AG04449 (cell line): ENCODE measurements at places on chromosomes 5 and 9.

DNA sequence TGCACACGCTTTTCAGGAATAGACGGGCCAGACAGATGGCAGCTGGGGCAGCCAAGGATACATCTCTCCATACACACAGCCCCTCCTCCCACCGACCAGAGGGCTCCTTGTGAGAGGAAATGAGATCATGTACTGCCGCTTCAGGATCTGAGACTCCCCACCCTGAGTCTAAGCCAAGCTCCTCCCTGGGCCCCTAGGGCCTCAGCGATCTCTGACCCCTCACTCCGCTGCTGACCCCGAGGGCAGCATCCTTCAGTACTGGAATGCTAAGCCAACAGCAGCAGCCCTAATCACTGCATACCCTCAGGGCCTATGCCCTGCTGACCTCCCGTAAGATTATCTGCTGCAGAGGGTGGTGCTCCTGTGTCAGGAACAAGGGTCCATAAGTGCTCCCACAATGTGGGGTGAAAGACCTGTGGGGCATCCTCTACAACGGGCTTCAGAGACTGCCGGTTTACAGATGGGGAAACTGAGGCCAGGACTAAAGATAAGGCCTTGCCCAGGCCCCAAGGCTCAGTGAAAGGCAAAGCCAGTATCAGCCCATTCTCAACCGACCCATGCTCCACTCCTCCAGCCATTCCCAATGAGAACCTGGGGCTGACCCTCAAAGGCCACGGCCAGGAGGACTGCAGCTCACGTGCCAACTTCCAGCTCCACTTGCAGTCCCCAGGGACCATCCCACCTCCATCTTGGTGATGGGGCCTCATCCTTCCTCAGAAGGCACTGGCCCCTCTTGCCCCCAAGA is 37.5 kb downstream of the BICD2 start:
- DNase-seq = no peak

DNA sequence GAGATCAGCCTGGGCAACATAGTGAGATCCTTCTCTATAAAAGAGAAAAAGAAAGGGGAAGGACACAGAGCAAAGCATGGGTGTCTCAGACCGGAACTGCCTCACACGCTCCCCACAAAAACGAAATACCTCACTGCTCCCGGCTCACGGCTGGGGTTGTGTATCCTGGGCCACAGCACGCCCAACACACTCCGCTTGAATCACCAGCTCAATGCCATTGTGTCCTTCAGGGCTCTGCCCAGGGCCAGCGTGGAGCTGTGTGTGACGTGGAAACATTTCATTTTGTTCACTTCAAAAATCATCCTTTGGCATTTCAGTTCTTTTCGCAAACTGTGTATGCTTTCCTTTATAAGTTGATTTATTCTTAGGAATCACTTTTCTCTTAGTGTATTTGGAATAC is 279.5 kb downstream of the IRX1 start:
- DNase-seq = no peak

DNA sequence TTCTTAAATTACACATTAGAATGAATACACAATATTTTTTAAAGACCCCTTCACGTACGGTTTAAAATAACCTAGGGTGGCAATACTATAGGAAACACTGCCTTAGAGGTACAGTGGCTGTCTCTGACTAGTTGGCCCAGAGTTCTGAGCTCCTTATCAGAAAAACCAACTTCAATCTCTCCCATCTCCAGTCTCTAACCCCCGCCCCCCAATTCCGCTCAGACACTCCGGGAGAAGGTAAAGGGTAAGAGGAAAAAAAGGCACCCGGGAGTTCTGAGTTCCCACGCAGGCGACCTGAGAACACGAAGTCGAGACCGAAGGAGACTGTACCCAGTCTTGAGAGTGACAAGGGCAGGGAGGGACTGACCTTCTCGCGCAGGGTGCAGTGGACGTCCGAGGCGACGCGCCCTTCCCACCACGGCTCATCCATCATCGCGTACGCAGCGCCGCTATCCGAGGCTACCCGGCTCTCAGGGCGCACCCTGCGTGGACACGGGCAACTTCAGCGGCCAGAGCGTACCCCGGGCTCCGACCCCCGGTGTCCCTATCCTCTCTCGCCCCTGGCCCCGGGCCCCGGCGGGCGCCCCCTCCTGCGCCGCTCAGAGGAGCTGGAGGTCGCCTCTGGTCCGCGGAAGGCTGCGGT is 752 bp downstream of the CCNJL start:
- no peak for DNase-seq

DNA sequence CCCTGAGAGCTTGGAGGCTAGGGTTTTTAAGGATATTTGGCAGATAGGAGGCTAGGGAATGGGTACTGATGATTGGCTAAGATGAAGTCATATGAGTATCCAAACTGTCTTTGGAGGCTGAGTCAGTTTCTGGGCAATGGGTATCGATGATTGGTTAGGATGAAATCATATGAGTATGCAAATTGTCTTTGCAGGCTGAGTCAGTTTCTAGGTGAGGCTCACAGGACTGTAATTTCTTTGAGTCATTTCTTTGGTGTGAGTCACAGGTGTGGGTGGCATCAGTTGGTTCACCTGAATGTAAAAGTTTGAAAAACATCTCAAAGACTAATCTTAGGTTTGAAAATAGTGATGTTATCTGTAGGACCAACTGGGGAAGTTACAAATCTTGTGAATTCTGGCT is 1068.0 kb downstream of the NR2F1-AS1 start:
- no peak for DNase-seq

GRCh38 chr9:68947015-68947414 is 66.9 kb downstream of the PRKACG start:
- no peak for DNase-seq

DNA sequence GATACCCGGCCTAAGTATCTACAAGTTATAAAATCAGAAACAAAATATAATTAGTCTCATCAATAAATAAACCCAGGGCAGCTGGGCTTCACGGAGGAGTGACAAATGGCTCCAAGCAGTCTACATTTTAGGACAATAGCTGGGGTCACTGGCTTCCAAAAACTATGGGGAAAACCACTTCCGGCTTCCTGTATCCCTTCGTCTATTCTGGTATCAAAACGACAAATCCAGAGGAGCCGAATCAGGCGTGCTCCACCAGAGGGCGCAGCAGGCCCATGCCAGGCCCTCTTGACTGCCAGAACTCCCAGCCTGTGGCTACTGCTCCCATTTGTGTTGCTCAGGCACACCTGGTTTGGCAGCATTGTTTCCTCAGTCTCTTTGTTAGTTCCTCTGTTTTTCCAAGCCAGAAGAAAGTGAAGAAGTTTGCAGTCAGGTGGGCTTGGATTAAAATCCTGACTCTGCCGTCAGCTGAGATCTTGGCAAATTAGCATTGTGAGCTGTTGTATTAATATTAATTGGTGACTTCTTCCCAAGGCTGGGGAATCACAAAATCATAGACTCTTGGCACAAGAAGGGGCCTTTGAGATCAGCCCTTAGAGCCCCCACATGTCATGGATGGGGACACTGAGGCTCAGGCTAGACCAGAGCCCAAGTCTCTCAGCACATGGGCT is 11.6 kb upstream of the RAB14 start:
- peak; percentile 45 for DNase-seq
